Amniotic stem cell (primary cell): ENCODE measurements at places on chromosomes 1 and 21.

DNA sequence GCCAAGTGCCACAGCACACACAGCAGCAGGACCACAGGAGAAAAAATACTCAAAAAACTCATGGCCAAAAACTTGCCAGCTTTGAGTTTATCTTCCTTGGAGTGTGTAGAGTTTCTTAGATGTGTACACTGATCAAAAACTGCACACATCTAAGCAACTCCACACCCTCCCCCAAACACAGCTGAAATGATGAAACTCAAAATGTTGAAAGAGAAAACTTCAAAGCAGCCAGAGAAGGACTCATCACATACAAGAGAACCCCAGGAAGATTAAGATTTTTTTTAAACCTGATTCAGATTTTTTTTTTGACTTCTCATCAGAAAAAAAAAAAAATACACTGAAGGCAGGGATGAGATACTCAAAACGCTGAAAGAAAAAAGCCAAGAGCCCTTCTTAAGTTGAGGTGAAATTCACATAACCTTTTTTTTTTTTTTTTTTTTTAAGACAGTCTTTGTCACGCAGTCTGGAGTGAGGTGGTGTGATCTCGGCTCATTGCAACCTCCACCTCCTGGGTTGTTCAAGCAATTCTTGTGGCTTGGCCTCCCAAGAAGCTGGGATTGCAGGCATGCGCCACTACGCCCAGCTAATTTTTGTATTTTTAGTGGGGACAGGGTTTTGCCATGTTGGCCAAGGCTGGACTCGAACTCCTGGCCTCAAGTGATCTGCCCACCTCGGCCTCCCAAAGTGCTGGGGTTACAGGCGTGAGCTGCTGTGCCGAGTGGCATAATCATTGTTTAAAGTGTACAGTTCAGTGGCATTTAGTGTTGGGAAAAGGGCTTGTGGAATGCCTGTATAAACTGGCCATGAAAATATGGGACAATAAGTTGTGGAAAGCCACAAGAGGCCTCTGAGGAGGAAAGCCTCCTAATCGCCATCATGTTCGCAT, 20.9 kb upstream of the PDXK start:
- no peak for DNase-seq

GRCh38 chr1:201606096-201606495, 67.2 kb downstream of the NAV1 start:
- DNase-seq: no peak

- DNase-seq: peak; percentile 40
Observed at GRCh38 chr1:94237291-94238226, at the start of gene ARHGAP29. Gene ARHGAP29, minus strand, starts transcription at chr1:94237584. Its CDS starts 5,973 bp downstream, at chr1:94231611.

GRCh38 chr1:20666804-20667203, 5.6 kb upstream of the DDOST start:
- DNase-seq: no peak

GRCh38 chr1:230125640-230126528, 58.8 kb downstream of the GALNT2 start:
- no peak for DNase-seq

GRCh38 chr1:245261786-245262185, 107.0 kb downstream of the KIF26B start:
- DNase-seq: no peak

DNA sequence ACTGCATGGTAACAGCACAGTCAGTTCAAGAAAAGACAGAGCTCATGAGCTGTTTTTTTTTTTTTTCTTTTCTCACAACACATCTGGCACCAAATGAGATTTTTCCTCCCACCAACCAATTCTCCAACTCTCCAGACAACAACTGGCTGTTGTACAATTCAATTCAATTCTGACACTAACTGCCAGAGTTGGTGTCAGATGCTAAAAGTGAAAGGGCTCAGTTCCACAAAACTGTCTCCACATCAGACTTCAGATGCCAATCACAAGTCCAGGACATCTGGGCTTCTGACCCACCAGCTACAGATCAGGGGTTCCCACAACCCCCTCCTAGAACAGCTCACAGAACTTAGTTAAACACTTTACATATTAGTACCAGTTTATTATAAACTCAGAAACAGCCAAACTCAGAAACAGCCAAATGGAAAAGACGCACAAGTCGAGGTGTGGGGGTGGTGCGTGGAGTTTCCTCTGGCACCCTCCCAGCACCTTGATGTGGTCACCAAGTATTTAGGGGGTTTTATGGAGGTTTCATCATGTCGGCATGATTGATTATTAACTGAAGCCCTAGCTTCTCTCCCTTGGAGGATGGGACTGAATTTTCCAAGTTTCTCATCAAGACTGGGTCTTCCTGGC, 39.2 kb upstream of the LRRC8D start:
- no peak for DNase-seq

- DNase-seq: no peak
Observed at GRCh38 chr21:44837537-44837936, 19.7 kb upstream of the SUMO3 start.

DNA sequence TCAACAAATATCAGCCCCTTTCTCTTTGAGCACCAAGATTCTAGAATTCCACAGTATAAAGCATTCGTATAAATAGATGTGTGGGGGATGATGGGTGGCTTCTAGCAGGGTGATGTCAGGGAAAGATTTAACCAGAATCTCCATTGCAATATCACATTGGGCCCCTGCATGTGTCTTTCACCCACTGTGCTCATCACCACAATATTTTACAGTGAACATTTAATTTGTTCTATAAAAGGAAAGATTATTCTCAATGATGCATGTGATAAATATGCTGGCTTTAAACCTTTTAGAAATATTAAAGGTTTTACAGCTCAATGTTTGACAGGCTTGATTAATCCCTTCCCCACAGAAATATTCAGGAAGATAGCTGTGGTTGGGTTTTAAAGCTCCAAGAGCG, 457.8 kb upstream of the DAB1 start:
- DNase-seq: no peak

DNA sequence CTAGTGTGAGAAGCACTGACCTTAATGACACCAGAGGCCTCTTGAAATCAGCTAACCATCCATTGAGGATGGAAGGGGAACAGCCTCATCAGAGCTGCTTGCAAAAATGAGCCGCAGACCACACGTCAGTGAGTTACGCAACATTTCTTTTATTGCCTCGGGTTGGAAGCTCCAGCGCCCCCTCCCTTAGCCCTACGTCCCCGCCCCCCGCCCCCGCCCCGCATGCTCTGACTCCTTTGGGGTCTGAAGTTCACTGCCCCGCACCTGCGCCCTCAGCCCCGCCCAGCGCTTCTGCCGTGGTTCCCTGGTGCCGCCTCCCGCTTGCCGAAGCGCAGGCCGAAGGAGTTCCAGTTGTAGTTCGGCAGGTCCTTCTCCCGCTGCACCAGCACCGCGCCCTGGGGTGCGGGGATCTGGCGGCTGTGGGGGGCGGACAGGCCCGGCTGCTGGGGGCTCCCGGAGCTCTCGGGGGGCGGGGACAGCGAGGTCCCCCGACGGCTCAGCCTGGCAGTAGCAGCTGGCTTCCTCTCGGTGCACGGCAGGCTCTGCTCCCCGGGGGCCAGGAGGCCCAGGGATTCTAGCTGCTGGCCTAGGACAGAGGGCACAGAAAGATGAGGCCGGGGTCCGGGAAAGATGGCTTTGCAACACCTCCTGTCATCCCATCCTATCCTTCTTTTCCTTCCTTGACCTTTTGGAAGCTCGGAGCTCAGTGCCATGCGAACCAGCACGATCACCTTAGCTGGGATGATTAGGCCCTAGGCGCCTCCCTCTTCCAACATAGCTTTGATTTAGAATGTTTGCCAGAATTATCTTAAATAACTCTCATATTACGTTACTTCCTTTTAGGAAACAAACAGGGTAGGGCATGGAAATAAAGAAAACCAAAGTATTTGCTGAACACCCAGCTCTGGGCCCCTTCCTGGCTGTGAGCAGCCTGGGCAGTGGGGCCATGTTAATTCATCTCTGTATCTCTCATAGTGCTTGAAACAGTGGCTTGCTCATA, 5.8 kb downstream of the KISS1 start:
- no peak for DNase-seq

- DNase-seq: no peak
Observed at GRCh38 chr1:92901126-92901525, 60.1 kb downstream of the DIPK1A start.

- DNase-seq: no peak
Observed at GRCh38 chr1:16172218-16172830, 16.5 kb upstream of the EPHA2 start.

DNA sequence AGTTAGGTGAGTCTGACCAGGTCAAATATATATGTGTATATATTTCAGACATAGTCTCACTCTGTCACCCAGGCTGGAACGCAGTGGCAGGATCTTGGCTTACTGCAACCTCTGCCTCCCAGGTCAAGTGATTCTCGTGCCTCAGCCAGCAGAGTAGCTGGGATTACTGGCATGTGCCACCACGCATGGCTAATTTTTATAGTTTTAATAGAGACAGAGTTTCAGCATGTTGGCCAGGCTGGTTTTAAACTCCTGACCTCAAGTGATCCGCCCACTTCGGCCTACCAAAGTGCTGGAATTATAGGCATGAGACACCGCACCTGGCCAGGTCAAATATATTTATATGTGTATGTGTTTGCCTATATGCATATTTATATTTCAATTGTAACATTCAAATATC, 581.5 kb upstream of the B3GALT2 start:
- no peak for DNase-seq

- no peak for DNase-seq
Observed at GRCh38 chr1:89850844-89851415, 30.1 kb downstream of the LRRC8D start.

GRCh38 chr1:100053727-100054126, 79.0 kb downstream of the SASS6 start:
- DNase-seq: no peak

- DNase-seq: peak; percentile 63
Observed at GRCh38 chr1:215273838-215274516, 191.4 kb downstream of the KCNK2 start.

DNA sequence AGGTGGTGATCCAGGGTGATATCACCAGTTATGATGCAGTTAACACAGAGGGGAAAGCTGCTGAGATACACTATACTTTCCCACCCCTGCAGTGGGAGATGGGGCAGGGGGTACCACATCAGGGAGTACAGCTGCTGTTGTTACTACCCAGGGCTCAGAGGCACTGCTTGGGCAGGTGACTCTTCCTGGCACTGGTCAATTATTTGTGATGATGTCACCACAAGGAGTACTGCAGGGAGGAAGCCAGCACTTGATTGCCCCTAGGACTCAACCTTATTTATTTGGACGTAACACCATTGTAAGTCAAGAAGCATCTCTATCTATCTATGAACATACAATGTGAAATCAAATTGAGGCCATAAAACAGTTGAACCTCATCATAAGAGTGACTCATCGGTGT, 10.1 kb downstream of the IFNAR1 start:
- DNase-seq: no peak

DNA sequence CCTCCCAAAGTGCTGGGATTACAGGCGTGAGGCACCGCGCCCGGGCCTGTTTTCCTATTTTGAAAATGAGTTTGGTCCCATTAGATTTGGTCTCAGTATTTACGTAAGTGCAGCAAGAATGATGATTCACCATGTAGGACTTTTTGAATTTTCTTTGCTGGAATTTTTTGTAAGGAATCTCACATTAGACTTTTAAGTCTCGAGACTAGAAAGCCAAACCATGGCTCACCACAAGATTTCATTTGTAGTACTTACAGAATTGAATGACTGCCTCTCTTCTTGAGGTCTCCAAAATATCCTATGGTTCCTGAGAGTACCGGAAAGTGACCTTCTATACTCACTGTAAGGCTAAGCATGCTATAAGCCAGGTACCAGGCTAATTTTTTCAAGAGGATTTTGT, 325 bp downstream of the OR14A2 start:
- DNase-seq: no peak

- DNase-seq: no peak
Observed at GRCh38 chr1:151502859-151503780, 8.1 kb upstream of the CGN start.

GRCh38 chr1:58849551-58849950, 65.7 kb upstream of the JUN start:
- no peak for DNase-seq

DNA sequence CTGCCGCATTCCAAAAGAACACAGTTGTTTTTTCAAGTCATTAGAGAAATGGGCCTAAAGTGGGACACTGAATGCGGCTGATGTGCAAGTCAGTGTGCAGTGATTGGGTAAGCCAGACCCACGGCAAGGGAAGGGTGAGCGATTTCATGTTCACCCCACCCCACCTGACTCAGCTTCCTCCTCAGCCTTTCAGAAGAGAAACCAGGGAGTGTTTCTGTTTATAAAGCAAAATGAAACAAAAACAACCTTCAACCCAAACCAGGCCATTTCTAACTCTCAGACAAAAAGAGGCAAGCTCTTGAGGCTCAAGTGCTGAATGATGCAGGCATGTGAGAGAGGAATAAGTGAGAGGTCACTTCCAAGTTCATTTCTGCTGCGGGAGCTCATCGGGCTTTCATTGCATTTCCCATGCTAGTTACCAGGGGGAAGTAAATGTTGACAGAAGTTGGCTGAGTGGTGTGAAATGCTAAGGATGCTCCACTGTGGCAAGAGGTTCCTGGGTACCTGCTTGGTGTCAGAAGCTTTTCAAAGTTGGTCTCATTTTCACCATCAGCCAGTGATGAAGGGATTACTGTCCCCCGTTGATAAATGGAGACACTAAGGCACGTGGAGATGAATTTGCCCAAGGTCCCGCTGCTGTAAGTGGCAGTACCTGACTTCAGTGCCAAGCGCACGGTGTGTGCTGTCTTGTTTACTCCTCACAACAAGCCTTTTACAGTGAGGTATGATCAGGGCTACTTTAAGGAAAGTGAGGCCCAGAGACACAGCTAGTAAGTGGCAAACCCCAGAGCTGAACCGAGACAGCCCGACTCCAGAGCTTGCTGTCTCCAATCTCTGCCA, 29.1 kb downstream of the STPG1 start:
- no peak for DNase-seq

GRCh38 chr1:117616356-117616755, 10.5 kb downstream of the TENT5C start:
- no peak for DNase-seq

DNA sequence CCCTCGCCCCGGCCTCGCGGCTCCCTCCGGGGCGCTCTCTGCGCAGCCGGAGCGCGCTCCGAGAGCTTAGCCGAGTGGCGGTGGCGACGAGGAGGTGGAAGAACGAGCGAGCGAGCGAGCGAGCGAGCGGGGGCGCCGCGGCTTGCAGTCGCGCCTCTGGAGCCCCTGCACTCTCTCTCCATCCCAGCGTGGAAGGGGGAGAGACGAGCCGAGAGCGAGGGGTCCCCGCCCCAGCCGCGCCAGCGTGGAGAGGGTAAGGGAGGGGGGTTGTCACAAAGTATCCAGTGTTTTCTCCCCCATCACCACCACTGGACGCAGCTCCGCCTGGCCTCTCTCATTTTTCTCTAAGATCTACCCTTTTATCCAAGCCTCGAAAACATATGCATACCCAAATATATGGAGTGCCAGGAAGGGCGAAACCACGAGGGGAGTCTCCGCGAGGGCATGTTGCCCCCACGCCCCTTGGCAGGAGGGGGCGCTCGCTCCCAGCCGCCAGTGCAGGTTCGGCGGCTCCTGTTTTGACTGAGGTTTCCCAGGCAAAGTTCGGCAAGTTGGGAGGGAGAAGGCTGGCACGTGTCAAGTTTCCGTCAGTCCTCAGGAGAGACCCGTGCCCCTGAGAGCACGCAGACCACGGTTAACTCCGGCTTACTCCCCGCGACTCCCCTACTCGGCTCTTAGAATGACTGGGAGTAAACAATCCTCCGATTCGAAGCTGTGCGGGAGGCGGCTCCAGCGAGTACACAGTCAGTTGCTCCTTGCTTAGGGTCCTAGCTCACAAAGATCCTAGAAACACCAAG, 569 bp upstream of the DAB1 start:
- no peak for DNase-seq
